ENCODE measurements at places on chromosomes 13 and 19.

DNA sequence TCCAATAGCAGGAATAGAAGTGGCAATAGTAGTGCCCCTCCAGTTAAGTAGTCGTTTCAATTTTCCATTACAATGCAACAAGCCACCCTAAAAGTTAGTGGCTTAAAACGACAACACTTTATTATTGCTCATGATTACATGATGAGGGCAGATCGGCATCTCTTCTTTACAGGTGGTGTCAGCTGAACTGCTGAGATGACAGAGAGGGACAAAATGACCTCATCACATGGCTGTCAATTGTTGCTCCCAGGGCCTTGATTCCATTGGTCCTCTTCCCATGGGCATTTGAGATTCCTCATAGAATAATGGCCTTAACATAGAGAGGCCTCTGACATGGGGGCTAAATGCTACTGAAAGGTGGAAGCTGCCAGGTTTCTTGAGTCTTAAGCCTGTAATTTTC, 679.8 kb upstream of the KLHL1 start:
- DNase-seq, result no peak

GRCh38 chr13:110073982-110074381, 233.0 kb downstream of the COL4A1 start:
- DNase-seq, result no peak

DNA sequence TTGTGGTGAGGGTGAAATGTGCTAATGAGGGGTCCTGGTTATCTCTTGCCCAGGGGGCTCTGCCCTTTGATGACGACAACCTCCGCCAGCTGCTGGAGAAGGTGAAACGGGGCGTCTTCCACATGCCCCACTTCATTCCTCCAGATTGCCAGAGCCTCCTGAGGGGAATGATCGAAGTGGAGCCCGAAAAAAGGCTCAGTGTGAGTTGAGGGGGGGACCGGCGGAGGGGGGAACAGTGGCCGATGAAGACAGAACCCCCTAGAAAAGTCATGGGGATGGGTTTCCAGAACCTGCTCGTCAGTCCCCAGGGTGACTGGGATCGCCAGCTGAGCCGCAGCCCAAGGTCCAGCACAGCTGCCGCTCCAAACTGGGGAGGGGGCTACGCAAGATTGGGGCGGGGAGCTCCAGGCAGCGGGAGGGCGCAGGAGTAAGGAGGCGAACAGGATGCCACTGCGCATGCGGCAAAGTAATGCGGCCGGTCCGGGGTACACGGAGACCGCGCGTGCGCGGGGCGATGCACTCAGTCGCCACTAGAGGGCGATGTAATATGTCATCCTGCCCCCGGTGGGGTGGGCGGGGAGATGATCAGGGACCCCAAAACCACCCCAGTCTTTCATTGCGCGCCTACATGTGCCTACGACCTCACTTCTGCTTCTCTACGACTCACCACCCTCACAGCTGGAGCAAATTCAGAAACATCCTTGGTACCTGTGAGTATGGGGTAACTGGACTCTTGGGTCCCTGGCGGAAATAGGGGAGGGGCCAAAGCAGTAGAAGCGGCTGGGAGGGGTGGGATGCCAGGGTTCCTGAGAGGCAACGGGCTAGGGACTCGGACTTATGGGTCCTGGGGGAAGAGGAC, 17.9 kb downstream of the BRSK1 start:
- DNase-seq, result peak; percentile 61

DNA sequence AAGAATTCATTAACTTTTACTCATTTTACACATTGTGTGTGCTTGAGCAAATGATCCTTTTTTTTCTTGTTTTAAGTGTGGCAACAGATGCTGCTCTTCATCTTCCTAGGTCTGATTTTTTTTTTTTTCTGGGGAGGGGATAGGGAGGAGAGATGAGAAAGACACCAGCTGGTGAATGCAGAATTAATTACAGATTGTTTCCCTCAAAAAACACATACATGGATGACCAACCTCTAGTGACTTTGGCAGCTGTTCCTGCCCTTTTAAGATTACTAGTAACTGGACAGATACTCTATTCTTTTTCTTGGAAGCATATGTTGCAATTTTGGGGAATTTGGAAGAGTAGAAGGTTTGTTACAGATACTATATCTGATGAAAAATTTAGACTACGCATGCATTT, 103.6 kb upstream of the MYO16 start:
- DNase-seq, result no peak

DNA sequence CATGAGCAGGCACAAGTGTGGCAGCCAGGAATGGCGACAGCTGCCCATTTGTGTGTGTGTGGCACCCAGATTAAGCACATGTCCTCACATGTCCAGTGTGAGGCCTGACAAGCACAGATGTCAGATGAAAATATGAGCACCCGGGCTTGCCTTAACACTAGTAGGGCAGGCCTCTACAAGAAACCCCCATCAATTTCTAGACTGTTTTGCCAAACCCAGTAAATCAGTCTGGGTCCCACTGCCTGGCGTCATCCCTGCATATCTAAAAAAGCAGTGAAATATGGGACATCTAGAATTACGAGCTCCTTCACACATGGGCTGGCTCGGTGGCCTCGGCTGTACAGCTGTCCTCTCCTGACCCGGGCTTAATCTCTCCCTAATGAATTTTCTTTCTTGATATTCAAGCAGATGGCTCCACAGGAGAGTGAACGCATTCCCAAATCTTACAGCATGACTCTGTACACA, 432.7 kb downstream of the FOXO1 start:
- no peak for DNase-seq

DNA sequence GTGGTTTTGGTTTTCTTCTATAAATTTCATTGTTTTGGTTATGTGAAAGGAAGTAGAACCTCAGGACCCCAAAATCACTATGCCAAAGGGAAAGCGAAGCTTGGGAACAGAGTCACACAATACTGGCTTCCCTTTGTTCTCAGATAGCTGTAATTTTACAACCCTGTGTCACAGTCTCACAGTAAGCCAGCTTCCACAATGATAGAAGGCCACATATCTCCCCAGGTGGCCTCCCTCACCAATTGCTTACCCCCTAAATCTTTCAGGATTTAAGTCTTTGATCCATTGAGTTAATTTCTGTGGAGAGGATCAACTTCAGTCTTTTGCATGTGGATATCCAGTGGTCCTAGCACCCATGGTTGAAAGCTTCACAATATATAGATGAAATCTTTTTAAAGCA, 58.7 kb downstream of the SLC15A1 start:
- DNase-seq, result no peak

- DNase-seq, result no peak
Observed at GRCh38 chr13:65826657-65827056, 1403.5 kb downstream of the PCDH9 start.

- peak; percentile 69 for DNase-seq
Observed at GRCh38 chr19:2546128-2547032, 70.5 kb downstream of the GADD45B start.

- DNase-seq, result peak; percentile 26
Observed at GRCh38 chr13:42836930-42837690, 55.7 kb downstream of the FAM216B start.

DNA sequence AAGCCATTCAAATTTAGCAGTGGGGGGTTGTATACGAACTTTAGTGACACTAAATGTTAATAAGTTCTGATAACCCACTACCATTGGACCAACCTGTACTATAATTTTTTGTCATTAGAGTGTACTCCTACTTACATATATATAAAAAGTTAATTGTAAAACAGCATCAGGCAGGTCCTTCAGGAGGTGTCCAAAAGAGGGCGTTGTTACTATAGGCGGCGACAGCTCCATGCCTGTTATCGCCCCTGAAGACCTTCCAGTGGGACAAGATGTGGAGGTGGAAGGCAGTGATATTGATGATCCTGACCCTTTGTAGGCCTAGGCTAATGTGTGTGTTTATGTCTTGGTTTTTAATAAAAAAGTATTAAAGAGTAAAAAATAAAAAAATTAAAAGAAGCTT, 27.5 kb downstream of the SPRYD7 start:
- DNase-seq, result peak; percentile 33

- no peak for DNase-seq
Observed at GRCh38 chr13:35165205-35165604, 223.1 kb downstream of the NBEA start.

Data from trophoblast cell (in vitro differentiated cells and primary cell).